OCI-LY7 (cell line): ENCODE measurements at places on chromosomes 16 and 17.

GRCh38 chr17:31387438-31387837, 4.0 kb upstream of the RAB11FIP4 start:
- no peak for DNase-seq

- no peak for DNase-seq
Measured at GRCh38 chr16:68071518-68071901, 13.7 kb upstream of the NFATC3 start.

DNA sequence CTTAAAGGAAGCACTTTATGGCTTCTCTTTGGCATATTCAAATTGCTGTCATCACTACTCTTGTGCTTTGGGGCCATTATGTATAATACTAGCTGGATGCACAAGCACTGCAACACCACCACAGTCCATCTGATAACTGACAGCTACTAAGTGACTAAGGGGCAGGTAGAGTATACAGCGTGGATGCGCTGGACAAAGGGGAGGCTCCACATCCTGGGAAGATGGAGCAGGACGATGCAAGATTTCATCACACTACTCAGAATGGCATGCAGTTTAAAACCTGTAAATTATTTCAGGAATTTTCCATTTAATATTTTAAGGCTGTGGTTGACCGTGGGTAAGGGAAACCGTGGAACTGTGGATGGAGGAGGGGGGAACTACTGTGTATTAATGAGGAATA, 25.0 kb downstream of the MPRIP start:
- no peak for DNase-seq

DNA sequence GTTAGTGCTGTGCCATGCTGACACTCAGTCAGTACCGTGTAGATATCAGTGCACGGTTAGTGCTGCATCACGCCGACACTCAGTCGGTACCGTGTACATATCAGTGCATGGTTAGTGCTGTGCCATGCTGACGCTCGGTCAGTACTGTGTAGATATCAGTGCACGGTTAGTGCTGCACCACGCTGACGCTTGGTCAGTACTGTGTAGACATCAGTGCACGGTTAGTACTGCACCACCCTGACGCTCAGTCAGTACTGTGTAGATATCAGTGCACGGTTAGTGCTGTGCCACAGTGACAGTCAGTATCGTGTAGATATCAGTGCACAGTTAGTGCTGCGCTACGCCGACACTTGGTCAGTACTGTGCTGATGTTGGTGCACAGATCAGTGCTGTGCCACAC, 102.8 kb upstream of the ZNF469 start:
- DNase-seq: no peak

GRCh38 chr16:11976850-11977375, 379 bp downstream of the SNX29 start:
- DNase-seq: no peak

GRCh38 chr16:9256196-9256595, 164.8 kb downstream of the HAPSTR1 start:
- DNase-seq: peak; percentile 70

- DNase-seq: no peak
Measured at GRCh38 chr16:74760007-74760767, 14.4 kb downstream of the FA2H start.

- no peak for DNase-seq
Measured at GRCh38 chr17:6670571-6670970, 19.0 kb downstream of the C17orf100 start.

DNA sequence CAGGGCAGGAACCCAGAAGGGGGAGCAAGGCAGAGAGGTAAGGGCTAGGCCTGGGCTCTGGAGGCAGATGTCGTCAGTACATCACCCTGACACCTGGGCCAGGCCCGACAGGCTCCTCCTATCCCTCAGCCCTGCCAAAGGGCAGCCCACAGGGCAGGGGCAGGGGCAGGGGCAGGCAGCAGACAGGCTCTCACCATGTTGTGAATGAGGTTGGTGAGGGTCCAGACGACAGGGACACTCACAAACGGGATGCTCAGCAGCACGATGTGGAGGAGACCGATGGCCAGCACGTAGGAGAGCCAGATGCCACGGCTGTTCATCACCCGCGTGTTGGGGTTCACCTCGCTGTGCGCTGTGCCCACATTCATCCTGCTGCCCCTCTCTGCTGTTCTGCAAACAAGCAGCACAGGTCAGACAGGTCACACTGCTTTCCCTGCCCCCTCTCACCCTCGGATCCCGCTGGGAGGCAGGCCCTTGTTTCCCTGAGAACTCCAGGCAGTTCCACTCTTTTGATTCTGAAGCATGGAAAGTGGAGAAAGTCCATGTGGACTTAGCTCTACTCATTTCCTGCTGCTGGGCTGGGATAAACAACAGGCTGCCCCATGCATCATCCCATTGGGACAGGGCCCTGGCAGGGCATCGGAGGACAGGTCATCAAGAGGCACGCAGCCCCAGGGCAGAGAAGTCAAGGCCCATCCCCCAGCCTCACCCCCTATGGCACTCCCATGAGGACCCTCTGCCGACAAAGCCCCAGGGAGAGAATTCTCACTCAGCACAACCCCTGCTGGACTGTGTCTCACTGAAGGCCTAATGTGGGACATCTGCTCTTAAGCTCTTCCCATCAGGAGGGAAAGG, 3.3 kb downstream of the ORMDL3 start:
- DNase-seq: no peak

- no peak for DNase-seq
Measured at GRCh38 chr16:54282202-54282927, 4.2 kb downstream of the IRX3 start.

DNA sequence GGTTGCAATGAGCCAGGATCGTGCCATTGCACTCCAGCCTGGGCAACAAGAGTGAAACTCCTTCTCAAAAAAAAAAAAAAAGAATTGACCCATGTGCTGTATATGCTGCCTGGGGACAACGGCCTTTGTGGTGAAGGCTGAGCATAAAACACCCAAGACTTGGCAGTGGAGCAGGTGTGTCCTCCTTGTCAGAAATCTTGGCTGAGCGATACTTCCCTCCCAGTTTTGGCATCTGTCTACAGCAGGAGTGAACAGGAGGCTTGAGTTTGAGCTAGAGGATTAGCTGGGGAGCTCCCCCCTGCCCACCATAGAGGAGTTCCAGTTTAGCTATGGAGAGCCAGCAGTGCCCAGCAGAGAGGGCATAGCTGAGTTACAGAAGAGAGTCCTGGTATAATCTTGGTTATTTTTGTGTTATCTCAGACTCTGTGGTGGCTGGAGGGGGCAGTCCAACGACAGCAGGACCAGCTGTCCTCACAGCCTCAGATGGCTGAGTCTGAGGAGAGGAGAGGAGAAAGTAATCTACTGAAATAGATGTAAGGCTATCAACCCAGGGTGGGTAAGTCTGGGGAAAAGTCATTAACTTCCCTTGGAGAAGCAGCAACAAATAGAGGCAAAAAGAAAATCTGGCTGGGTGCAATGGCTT, 18.4 kb downstream of the SP2 start:
- no peak for DNase-seq

DNA sequence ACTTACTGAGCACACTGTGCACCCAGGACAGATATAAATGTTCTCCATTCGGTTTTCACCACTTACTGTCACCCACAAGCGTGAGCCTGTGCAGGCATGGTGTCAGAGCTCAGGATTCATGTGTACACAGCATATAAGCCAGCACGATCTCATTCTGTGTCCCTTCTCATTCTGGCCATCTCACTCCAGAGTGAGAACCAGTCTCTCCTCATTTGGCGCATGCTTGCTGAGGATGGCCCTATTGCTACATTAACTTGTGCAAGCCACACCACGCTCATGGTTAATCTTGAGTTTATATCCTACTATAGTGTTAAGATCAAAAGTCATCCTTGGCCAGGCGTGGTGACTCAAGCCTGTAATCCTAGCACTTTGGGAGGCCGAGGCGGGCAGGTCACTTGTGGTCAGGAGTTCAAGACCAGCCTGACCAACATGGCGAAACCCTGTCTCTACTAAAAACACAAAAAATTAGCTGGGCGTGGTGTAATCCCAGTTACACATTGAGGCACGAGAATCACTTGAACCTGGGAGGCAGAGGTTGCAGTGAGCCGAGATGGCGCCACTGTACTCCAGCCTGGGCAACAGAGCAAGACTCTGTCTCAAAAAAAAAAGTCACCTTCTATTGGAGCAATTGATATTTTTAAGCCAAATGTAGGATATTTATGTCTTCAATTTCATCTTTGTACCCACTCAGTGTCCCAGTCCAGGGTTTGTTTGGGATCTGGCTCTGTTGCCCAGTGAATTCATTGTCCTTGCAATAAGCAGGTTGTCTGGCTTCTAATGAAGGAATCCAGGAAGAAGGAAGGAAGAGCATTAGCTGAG, 20.9 kb downstream of the SOCS1 start:
- DNase-seq: no peak

DNA sequence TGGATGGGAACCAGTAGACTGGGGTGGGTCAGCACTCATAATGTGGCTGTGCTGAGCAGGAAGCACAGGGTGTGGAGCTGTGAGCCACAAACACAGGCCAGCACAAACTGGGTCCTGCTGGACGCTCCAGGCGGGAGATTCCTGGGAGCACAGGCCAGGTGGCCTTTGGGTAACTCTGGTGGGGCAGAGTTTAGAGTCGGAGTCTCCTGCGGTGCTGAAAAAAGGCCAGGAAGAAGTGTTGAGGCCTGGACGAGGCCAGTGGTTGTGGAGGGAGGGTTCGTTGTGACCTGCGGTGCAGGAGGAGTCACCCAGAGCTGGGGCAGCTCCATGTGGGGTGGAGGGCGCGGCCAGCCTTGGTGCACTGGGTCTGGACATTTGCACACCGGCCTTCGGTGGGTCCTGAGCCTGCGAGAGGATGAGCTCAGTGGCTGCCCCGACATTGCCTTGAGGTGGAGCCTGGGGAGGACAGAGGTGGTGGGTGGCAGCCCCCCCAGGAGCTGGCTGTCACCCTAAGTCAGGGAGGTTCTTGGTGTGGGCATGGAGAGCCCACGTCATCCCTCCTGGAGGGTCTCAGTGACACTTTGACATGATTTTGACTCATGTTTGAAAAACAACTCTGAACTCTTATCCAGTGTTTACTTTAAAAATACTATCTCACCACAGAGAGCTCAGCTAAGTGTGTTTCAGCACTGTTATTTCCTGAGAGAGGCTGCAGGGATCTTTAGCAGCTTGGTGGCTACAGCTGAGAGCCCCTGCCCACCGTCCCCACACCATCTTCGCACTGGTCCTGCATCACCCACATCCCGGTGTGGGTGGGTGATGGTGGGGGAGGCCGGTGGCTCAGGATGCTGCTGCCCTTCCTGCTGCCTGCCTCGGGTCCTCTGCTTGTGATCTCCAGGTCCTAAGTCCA, 98.7 kb downstream of the NPIPB11 start:
- no peak for DNase-seq

GRCh38 chr17:50498021-50498874, 10.0 kb upstream of the MYCBPAP start:
- DNase-seq: no peak

DNA sequence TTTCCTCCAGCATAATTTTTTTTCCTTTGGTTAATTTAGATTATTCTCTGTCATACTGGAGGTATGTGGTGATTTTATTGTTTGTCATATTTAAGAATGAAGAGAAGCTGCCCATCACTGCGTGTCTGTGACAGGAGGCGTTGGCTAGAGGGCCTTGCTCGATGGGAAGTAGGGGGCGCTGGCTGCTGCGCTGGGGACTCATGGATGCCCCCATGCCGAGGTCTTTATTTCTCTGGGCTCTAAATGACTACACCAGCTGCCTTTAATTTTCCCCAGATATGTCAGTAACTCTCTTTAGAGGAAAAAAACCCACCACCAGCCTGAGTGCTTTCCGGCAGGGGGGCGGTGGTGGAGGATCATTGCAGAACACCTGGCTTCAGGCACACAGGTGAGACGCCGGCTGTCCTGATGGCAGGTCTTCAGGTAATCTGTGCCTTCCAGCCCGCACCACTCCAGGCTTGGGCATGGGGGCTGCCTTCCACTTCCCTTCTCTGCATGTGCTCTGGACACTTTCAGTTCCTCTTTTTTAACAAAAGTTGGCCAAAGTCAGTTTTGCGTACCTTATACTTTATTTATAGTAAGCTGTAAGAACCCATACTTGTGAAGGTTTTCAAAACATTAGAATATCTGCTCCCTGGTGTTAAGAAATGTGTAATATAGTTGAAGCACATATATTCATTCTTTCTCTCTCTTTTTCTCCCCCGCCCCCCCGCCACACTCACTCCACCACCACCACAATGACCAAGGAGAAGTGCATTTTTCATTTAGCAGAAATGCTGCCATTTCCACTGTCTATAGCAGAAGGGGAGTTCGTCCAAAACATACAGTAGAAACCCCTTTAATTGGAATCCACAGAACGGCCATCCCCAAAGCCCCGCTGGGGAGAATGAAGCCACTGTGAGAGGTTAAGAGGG, 192.7 kb downstream of the RPTOR start:
- peak; percentile 98 for DNase-seq

- DNase-seq: peak; percentile 44
Measured at GRCh38 chr17:74332763-74333283, 6.8 kb downstream of the KIF19 start.

- DNase-seq: no peak
Measured at GRCh38 chr16:60811051-60811608, 1225.1 kb downstream of the CDH8 start.

DNA sequence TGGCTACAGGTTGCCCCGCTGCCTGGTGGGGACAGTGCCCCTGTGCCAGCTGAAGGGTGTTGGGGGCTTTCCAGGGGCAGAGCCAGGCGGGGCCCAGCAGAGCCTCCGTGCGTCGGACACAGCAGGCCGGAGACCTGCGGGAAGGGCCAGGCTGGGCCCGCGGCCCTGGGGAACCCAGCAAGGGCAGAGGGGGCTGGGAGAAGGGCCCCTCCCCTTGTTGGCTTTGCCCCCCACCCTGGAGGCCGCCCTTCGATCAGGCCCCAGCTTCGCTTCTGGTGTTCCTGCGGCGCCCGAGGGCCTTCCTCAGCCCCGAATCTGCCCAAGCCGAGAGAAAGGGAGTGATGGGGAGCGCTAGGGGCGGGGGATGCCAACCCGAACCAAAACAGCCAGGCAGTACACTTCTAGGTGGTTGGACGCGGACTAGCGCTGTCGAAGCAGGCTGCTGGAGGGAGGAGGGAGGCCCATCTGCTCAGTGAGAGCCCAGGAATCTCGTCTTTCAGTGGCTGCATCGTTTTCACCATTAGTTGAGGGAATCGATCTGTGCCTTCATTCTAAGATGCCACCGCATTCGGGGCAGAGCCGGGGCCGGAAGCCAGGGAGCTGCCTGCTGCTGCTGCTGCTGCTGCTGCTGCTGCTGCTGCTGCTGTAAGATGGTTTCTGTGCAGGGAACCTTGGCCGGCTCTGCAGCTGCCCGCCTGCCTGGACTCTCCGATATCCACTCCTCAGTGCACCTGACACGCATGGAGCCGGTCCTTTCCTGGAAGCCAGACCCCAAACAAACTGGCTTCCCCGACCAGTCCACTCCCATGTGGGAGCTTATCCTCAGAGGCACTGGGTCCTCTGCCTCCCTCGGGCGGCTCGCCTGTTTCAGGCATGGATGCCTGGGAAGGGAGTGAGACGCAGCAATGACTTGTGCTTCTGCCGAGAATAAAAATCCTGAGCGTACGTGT, 1.7 kb downstream of the JPH3 start:
- no peak for DNase-seq

GRCh38 chr16:46918905-46919792, 35.0 kb downstream of the GPT2 start:
- peak; percentile 72 for DNase-seq

GRCh38 chr16:61814726-61815347, 221.4 kb downstream of the CDH8 start:
- no peak for DNase-seq

- no peak for DNase-seq
Measured at GRCh38 chr16:85836706-85837582, 37.4 kb downstream of the COX4I1 start.
